ENCODE measurements at places on chromosomes 7 and 10.

- DNase-seq: no peak
Observed at GRCh38 chr7:154675560-154675959, 327.4 kb downstream of the PAXIP1 start.

DNA sequence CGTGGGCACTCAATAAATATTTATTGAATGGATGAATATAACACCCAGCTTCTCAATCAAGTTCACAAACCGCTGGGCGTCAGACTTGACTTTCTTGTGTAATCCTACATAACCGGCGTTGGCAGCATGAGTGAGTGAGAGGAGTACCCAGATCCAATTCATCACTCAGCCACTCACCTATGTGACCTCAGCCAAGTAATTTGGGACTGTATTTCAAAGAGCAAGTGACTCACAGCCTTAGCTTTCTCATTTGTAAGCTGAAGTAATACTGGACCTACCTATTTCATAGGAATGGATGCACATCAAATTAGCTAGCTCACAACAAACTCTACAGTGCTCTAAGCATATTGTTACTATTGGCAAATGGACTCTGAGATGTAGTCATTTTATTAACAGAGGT is 53.8 kb upstream of the FAM204A start:
- DNase-seq: no peak

DNA sequence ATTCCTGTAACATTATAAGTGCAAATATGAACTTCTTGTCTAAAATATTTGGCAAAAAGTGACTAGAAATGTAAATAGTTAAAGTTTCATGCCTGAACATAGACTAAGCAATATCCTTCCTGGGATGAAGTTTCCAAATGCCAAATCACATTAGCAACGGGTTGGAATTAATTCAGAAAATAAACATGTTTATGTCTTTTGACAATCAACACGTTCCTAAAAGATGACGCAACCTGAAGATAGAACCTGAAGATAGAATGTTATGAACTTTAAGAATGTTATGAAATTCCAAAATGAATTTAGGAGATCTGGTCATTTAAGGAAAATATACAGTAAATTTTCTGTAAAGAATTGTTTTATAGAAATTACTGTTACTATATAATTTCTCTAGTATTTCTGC is 9.2 kb downstream of the LAMB4 start:
- DNase-seq: no peak

DNA sequence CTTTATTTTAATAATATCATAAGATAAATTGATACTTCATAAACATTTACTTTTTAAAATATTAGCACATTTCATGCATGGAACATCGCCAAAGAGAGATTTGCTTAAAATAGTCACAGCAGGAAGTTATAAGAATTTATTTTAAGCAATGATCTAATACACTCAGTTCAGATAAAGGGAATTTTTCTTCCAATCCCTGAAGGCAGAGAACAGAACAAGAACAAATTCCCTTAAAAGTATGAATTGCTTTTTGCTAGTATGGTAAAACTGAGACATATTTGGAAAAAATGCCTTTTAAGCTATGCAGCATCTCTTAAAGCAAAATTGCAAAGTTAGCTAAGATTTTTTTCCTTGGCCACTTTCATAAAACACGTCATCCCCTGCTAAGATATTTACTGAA is 91.0 kb downstream of the SEMA3D start:
- no peak for DNase-seq

DNA sequence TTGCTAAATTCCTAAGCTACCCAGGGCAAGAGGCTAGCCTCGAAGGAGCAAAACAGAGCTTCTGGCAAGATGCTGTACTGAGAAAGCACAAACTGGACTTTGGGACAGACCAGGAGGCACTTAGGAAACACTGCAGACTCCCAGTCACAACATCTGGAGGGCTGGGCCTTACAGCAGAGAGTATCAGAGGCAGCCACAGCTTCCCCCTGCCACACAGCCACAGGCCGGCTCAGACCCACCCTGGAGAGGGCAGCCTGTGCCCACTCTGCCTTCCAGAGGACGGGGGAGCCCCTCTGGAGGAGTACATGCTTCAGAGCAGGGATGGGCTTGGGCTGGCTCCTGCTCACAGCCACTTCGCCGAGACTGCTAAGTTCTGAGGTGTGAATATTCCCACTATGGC is 17.4 kb downstream of the ESYT2 start:
- DNase-seq: no peak

GRCh38 chr10:98908868-98909267 is 326.8 kb downstream of the HPSE2 start:
- DNase-seq: no peak
